ENCODE measurements at places on chromosomes 16 and 17. TPM values are rescaled to one million over a fixed set of nuclear protein-coding genes. Genes with fewer than 3 reads are reported as not detected.

Gene MYO15A
- total RNA-seq, result 3.8 TPM

Gene PYDC1
- total RNA-seq, result not detected

Gene RDM1
- not detected for total RNA-seq

Gene GNG13
- not detected for total RNA-seq

- no peak for DNase-seq
These were observed 32.4 kb downstream of the CLTC start for GRCh38 chr17:59652119-59652518.

DNA sequence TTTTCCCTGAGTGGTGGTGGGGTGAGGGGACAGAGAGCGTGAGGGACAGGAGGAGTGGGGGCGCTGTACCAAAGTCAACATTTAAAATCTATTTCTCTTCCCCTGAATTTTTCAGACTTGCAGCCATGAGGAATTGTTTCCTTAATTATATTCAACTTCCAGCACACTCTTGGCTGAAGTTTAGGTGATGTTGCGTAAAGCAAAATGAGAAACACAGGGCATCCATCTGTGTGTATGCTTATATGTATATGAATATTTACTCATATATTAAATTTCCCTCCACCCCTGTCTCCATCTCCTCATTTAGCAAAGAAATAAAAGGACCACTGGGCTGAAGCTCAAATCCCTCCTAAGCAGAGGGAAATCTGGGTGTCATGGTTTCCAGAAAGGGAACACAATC lies 218.1 kb downstream of the XYLT1 start:
- DNase-seq, result no peak

- DNase-seq, result no peak
These were observed 47.0 kb upstream of the FBXO47 start for GRCh38 chr17:39014044-39014794.

- no peak for DNase-seq
These were observed 243 bp downstream of the RND2 start for GRCh38 chr17:43025290-43025657.

DNA sequence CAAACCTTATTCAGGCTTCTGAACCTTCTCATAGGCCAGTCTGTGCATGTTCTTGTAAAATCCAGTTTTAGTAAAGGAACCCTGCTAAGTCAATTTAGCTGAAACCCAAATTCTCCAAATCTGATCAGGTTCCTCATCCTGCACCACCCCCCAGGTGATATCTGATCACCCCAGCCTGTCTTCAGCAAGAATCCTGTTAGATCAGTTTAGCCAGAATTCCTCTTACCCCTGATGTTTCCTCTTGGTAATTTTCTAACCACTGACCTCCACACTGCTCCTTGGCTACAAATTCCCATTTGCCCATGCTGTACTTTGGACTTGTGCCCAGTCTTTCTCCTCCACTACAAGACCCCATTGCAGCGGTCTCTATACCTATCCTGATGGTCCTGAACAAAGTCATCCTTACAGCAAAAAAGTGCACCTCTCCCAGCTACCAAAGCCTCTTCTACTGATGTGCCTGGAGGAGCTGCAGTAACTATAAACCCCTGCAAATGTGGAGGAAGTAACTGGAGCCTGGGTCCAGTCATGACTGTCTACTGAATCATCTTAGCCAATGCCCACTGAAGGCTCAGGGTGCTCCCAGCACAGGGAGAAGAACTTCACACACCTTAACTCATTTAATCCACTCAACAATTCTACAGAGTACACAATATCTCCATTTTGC lies 23.8 kb downstream of the TEX14 start:
- no peak for DNase-seq

- no peak for DNase-seq
These were observed 10.3 kb upstream of the RPL38 start for GRCh38 chr17:74192950-74193781.

DNA sequence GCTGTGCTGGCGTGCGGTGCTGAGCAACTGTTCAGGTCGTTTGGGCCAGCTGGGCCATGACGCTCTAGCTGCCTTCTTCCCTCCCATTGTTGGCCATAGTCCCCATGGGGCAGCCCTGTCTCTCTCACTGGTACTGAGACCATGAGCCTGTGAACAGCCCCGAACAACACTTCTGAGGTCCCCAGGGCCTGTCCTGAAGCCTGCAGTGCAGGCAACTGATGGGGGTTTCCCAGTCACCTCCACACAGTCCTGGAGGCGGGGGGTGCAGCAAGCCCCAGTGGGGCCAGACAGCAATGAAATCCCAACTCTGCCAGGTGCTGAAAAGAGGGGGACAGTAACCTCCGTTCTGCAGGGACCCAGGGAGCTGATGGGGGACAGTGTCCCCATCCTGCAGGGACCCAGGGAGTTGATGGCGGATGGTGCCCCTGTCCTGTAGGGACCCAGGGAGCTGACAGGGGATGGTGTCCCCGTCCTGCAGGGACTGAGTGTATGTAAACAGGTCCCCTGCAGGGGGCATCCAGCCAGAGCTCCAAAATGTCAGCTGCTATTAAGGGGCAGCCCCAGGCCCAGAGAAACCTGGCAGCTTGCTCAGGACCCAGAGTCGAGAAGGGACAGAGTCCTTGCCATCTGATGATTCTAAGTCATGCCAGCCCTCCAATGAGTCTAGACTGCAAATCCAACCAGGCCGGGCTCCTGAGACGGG lies 30.4 kb downstream of the ENGASE start:
- DNase-seq, result no peak

DNA sequence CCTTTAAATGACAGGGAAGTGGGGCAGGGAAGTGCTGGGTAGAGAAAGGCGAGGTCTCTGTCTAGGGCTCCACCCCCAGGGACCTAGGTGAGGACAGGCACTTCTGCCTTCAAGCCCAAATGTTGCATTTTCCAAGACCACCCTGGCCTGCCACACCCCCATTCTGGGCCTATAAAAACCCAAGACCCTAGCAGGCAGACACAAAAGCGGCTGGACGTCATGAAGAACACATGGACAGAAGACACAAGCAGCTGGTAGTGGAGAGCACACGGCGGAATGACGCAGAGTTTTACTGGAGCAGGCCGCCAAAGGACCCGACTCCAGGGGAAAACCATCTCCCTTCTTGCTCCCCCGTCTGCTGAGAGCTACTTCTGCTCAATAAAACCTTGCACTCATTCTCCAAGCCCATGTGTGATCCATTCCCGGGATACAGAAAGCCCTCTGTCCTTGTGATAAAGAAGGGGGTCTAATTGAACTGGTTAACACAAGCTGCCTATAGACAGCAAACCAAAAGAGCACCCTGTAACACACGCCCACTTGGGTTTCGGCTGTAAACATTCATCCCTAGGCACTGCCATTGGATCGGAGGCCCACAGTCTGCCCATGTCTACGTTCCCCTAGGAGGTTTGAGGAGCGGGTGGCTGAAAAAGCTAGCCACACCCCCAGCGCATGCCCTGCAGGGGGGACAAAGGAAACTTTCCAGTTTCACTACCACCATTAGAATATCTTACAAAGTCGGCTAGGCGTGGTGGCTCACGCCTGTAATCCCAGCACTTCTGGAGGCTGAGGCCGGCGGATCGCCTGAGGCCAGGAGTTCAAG lies 622.2 kb upstream of the SALL1 start:
- DNase-seq, result no peak
